ENCODE measurements at places on chromosomes 11 and 22.

DNA sequence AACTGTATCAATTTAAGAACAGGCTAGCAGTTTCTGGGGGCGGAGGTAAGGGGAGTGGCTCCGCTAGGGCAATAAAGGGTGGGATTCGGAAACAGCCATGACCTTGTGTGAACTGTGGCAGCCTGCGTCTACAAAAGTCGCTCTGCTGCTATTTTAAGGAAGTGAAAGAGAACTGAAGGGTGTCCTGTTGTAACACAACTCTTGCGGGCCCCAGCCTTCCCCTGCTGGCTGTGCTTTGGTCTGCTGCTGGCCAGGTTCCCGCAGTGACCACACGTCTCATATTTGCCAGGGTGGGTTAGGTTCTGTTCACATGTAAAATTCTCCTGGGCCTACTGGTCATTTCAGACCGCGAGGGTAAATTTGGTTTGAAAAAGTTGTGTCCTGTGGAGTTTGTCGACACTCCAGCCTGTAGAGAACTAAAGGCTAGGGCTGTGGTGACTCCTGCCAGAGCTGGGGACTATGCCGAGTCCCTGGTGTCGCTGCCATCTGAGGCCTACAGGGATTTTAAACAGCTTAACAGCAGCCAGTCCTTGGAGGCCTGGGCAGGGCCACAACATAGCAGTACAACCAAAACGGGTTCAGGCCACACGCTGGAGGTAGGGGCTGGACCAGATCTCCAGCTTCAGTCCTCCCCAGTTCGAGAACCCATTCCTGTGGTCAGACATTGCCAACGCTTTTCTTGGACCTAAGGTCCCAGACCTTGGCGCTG lies 1.1 kb upstream of the PPFIBP2 start:
- DNase-seq: no peak

DNA sequence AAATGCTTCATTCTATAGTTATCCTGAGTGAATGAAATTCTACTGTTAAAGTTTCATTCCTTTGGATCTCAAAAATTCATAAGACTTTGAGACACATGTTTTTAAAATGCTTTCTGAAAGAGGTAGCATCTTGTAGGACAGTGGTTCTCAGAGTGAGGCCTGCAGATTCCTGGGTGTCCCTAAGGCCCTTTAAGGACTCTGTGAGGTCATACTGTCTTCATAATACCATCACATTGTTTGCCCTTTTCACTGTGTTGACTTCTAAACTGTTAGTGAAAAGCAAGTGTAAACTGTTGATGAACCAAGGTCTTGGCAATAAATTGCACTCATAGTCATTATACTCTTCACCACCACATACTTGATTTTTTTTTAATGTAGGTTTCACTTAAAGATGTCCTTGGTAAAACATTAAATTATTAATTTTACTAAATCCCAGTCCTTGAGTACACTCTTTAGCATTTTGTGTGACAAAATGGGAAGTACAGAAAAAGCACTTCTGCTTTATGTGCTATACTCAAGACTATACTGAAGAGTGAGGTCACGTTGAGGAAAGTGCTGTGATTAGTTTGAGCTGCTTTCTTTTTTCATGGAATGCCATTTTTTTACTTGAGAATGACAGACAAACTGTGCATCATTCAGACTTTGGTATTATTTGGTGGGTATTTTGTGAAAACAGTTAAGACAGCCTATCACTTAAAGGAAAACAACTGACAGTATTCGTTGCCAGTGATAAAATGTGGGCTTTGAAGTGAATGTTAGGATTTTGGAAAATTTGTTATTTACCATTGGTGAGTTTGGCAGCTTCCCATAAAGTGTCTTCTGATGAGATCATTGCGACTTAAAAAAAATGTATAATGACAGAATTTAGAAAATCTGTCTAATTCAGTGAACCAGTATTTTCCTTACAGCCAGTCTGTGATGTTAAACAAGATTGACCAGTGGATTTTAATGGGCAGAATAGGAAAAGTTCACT lies 61.1 kb downstream of the SPECC1L start:
- DNase-seq: no peak

GRCh38 chr22:40190501-40190900 lies 12.8 kb downstream of the TNRC6B start:
- DNase-seq: no peak

GRCh38 chr11:79600711-79601110 lies 159.9 kb upstream of the TENM4 start:
- DNase-seq: no peak

DNA sequence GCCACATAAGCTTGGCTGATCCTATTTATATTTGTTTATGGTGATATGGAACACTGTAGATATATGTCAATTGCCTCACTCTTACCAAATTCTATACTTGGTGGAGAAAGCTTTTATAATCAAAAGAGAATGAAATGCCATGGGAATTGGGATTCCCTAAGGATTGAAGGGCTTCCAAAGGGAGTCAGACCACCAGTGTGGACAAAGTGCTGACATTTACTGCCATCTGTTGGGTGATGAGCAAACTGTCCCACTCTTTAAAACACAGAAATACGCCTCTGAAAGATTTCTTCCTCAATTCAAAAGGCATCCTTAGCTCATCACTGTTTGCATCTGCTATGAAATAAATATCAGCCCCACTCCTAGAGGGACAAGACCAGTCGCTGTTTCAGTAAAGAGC lies 7.1 kb downstream of the SLC1A2 start:
- no peak for DNase-seq

DNA sequence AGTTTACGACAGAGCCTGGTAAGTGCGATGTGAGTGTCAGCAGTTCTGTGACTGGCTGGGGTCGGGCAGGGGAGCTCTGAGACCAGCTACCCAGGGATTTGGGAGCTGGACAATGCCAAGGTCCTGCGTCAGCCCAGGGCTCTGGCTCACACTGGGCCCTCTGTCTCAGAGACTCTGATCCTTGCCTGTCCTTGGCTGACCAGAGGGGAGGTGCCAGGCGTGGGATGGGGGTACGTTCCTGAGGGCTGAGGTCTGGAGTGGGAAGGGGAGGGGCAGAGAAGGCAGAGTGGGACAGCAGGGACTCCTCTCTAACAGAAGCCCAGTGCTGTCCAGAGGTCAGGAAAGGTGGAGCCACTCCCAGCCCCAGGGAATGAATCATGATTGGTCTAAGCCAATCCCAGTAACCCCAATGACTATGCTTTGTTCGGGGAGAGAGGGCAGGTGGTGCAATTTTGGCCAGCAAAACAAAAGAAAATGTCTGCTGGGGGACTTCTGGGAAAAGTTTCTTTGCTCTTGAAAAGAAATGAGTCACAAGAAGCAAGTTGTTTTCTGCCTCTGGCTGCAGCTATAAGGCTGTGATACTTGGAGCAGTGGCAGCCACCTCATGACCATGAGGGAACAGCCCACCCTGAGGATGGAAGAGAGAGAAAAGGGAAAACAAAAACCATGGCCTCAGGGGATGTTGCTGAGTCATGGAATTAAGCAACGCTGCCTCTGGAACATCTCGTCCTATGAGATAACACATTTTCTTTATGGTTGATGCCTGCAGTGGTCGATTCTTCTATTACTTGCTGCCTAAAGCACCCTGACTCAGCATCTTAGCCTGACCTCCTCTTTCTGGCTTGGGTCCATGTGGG lies 108.3 kb downstream of the CHST1 start:
- DNase-seq: peak; percentile 2

GRCh38 chr11:47488674-47489394 lies 39.9 kb upstream of the RAPSN start:
- no peak for DNase-seq

GRCh38 chr22:19962246-19962908 lies 20.8 kb upstream of the TXNRD2 start:
- DNase-seq: peak; percentile 93

- peak; percentile 46 for DNase-seq
Observed at GRCh38 chr11:105229257-105229656, 89.7 kb upstream of the CARD18 start.
